ENCODE measurements at places on chromosomes 4 and X.

DNA sequence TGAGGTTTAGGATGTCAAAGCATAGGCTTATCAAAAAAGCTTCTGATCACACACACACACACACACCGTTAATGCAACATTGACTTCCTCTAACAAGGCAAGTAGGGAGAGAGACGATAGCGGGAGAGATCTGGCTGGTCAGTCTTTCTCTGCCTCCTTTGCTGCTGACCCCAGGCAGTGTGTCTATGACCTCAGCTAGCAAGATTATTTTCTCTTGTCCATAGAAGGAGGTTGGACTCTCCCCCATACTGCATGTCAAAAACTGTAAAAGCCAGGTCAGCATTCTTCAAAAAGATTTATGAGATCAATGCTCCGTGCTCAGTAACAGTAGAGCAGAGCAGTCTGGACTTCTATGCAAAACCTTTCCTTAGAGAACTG is 63.5 kb upstream of the PGM2 start:
- no peak for DNase-seq

- no peak for DNase-seq
These were observed 41.7 kb downstream of the KLHL34 start for GRCh38 chrX:21616386-21616785.

- DNase-seq: no peak
These were observed 73.3 kb downstream of the NCAPG start for GRCh38 chr4:17884063-17884462.

DNA sequence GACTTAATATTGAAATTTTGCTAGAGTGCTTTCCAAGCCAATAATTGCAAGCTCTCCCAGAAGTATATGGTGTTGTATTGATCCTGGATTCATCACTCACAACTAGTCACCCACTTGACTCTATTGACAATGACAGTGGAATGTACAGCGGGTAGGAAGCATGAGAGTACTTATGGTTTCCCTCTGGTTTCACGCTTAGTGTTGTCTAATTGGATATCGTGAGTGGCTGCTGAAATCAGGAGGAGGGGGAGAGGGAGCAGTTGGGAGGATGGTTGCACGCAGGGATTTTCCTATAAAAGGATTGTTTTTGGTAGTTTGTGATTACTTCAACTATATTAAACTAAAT is 1819.5 kb upstream of the TENM3 start:
- DNase-seq: no peak

DNA sequence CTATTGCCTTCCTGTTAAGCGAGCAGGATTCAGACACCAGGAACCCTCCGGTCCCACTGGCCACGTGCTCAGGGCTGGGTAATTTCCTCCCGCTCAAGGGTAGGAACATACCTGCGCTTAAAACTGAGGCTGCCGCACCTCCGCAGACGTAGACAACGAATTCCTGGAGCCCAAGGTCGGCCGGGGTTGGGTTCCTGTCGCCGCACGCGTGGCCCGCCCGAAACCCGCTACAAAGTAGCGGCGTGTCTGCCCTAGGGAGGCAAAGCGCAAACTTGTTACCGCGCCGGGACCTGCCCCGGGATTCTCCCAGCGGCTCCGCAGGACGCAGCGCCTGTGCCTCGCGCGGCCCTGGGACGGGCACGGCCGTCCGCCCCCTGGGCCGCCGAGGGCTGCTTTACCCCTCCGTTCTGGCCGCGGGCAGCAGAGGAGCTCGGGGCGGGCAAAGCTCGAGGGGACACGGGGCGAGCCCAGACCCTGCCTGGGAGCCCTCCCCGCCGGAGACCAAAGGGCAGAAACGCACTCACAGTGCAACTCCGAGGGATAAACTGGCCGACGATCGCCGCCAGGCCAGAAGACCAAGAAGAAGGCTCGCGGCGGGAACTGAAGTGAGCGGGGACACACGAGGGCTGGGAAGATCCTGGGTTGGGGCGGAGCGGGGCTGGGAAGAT is at the start of gene ERVMER34-1:
Gene ERVMER34-1 (minus strand): TSS at position 607 of the 668 bp plus-strand sequence. CDS start 5,905 bp downstream, outside the sequence.
- DNase-seq: no peak

DNA sequence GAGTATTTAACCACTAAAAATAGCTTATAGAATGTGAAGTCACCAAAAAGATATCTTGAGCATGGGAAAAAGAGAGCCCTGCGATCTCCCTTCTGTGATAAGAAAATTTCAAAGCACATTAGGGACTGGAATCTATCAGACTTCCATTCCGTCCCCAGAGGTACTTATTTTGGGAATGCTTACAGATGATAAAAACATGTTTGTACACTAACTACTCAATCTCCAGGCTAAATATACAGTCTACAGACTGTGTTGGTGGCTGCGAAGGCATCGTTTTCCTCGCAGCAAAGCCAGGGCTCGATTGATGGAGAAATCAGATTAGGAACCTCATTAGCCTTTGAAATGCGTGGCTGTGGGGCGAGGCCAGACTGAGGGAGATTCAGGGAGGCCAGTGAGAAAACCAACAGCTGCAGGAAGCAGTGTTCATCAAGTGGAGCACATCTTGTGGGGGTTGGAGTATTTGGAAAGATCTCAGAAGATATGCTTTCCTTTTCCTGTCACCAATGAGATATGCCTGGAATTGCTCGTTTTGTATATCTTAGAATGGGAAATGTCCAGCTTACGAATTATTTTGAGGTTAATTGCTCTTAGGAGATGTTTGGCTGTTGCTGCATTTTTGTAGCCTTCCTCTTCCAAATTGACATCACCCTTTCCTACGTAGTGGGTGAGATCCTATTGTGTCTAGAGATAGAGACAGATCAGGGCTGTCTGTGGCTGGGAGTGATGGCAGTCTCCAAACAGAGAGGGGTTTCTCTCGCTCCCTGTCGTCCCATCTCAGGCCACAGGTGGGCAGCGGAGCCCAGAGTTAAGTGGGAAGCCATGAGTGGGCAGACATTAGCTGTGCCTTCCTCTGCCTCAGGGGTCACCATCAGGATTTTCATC is 224.9 kb upstream of the FAT1 start:
- no peak for DNase-seq

DNA sequence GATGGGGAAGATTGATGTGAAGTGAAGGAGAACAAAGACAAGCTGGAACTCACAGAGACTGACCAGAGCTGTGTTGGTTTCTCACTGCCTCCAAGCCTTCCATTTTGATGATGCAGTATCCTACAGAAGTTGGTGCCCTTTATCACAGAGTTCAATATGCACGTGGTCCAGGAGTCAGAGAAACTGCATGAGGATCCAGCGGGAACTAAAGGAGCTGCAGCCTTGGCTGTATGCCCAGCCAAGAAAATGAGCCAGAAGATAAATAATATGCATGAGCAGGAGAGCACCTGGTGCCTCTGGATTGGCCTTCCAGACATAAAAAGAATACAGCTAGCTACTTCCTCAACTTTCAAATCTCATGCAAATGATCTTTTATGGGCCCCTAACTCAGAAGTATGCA is 44.3 kb upstream of the DCLK2 start:
- no peak for DNase-seq

DNA sequence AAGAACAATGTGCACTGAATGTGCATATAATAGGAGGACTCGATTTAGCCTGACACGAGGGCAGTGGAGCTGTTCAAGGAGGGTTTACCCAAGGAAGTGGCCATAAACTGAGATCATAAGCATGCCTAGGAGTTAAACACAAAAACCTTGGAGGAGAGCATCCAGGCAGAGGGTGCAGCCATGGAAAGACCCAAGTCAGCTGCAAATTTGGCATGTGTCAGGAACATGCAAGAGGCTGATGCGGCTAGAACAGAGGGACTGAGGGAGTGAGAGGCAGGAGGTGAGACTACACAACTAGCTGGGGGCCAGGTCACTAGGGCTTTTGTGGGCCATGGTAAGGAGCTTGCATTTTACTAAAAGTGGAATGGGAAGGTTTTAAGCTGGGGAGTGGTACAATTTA is 55.6 kb downstream of the PRPS1 start:
- DNase-seq: no peak

GRCh38 chr4:168167714-168168284 is 75.5 kb downstream of the ANXA10 start:
- DNase-seq: no peak

DNA sequence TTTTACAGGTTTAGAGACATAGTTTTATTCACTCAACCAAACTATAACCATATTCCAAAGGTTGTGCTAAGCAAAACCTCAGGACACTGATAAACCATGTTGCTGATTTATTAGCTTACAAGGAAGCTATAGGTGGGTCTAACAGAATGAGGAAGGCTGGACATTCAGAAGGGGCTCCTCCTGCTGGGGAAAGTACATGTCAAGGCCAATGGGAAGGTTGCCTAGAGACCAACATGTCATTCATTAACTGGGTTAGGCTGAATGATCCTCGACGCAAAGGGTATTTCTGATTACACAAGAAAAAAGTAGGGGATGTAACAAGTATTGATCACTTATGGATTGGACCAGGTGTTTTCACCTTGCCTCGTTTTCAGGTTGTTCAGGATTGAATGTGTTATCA is 30.3 kb downstream of the SLC10A6 start:
- no peak for DNase-seq

DNA sequence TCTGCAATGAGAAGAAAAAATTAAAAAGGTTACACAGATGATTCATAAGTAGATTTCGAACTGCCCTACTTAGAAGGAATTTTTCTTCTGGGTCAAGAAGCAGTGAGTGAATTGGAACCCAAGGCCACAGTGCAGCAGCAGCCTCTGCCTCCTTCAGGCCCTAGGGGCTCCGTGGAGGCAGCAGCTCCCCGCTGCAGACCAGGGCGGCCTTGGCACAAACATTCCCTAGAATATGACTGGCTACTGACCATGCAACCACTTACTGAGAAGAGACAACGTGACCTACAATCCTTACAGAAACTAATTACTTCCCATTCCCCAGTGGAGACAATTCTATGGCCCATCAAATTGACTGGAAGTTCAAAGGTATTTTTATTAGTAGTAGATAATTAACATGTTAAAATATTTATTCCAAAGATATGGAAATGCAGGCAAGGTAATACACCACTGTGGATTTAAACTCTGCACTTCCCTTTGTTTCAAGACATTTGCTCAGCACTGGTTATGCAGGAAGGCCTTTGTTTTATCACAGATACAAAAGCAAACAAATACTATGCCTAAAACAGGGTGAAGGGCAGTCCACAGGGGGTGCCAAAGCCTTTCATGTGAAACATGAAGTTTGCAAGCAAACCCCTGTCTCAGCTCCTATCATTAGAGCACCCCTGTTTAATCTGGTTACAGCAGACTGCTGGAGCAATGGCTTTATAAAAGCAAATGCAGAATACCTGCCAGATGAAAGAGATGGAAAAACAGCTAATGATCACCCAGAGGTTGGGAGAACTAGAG is 59.2 kb downstream of the PCDH19 start:
- no peak for DNase-seq

DNA sequence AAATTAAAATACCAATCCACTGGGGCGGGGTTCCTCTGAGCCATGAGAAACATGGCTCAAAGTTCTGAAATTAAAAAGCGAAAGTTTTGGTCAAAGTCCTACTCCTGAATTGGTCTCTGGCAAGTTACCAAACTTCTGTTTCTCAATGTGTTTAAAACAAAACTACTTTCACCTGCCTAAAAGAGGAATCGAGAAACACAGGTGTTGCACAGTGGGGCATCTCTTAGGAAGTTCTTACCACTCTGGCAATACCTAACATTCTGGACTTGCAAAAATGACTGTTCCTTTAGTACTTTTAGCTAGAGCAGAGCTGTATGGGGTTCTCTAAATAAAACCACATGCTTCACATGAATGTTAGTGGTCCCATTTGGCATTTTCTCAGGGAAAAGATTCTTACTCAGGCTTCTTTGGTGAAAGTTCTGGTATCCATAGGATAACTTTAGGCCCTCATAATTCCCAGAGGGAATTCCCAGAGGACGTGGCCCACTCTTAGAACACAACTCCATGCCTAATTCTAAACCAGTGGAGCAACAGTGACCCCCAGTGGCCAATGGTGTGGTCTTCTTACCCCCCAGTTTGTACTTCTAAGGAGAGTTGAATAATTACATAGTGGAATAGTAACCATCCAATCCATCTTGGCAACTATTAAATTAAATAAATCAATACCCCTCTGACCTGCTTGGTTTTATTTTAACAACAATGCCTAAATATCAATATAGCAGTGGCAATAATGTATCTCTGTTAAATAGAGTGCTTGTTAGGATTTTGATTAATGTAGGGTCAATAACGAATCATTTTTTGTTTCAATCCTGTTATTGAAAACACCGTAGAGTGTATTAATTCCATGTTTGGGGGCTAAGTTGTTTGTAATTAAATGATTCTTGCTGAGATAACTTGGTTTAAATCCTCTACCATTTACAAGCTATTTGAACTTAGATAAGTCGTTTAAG is 21.9 kb downstream of the BMP3 start:
- DNase-seq: peak; percentile 22

GRCh38 chrX:136176399-136176825 is 29.1 kb downstream of the FHL1 start:
- no peak for DNase-seq

- DNase-seq: no peak
These were observed 314.5 kb downstream of the CAMK2D start for GRCh38 chr4:113447061-113447460.

DNA sequence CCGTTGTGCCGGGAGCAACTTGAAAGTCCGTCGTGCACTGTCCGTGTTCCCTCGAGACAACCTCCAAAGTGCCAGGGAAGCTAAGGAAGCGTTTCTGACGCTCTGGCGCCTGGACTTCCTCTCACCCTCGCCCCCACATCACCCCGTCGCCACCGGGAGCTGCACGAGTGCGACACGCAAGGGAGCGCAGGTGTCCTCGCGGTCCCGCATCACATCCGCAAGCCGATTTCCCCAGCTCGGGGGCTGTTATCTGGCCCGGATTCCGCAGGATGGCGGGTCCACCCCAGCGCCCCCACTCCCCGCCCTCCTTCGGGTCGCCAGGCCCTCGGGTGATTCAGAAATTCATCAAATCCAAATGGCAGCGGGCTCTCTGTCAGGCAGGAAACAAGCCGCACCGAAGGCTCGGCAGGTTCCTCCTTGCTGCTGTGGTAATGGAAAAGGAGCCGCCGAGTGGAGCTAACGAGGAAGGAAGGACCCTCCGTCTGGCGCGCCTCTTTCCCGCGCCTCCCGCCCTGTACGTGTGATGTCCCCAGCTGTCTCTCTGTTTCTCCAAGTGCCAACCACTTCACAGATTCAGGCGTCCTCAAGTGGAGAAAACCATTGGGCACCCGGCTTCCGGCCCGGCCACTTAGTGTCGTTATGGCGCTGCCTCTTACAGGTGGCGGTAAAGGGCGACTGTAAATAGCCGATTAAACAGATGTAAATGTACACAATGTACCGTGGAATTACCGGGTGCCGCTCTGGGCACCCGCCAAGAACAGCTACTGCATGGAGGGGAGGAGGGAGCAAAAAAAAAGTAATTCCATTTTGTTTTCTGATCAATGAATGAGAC is 921 bp upstream of the SETD7 start:
- no peak for DNase-seq

GRCh38 chr4:94802091-94802490 is 44.3 kb downstream of the BMPR1B start:
- DNase-seq: no peak
